Pancreas (tissue), 10 donors: ENCODE measurements at places on chromosomes 5 and 9. TPM values are rescaled to one million over a fixed set of nuclear protein-coding genes. Genes with fewer than 3 reads are reported as not detected.

Gene CANX
- polyA plus RNA-seq, result 66.3 TPM

Gene KCNIP1
- 10.3 TPM for polyA plus RNA-seq

Gene SOX30
- polyA plus RNA-seq, result not detected

Gene KIF20A
- 0.05 TPM for polyA plus RNA-seq

Gene SLC6A7
- not detected for polyA plus RNA-seq

Gene PLEKHG4B
- 0.30 TPM for polyA plus RNA-seq

Gene ELOVL7
- 4.4 TPM for polyA plus RNA-seq

Gene HMGXB3
- 20.7 TPM for polyA plus RNA-seq

Gene FAM193B
- 519 TPM for polyA plus RNA-seq

Gene HAND1
- not detected for polyA plus RNA-seq

Gene SLC34A3
- polyA plus RNA-seq, result 0.42 TPM

Gene RANBP3L
- polyA plus RNA-seq, result 0.21 TPM

Gene SLC6A19
- polyA plus RNA-seq, result 1.1 TPM

Gene FGD3
- polyA plus RNA-seq, result 27.7 TPM

Gene CDC20B
- not detected for polyA plus RNA-seq

Gene PCDHGB1
- 0.31 TPM for polyA plus RNA-seq

Gene AGXT2
- polyA plus RNA-seq, result not detected

Gene MAP3K1
- 5.4 TPM for polyA plus RNA-seq
